ENCODE measurements at places on chromosomes 7 and 10.

GRCh38 chr7:47957156-47957555 is 8.9 kb upstream of the PKD1L1 start:
- DNase-seq: no peak

GRCh38 chr10:92027141-92027540 is 103.6 kb downstream of the BTAF1 start:
- DNase-seq: no peak

DNA sequence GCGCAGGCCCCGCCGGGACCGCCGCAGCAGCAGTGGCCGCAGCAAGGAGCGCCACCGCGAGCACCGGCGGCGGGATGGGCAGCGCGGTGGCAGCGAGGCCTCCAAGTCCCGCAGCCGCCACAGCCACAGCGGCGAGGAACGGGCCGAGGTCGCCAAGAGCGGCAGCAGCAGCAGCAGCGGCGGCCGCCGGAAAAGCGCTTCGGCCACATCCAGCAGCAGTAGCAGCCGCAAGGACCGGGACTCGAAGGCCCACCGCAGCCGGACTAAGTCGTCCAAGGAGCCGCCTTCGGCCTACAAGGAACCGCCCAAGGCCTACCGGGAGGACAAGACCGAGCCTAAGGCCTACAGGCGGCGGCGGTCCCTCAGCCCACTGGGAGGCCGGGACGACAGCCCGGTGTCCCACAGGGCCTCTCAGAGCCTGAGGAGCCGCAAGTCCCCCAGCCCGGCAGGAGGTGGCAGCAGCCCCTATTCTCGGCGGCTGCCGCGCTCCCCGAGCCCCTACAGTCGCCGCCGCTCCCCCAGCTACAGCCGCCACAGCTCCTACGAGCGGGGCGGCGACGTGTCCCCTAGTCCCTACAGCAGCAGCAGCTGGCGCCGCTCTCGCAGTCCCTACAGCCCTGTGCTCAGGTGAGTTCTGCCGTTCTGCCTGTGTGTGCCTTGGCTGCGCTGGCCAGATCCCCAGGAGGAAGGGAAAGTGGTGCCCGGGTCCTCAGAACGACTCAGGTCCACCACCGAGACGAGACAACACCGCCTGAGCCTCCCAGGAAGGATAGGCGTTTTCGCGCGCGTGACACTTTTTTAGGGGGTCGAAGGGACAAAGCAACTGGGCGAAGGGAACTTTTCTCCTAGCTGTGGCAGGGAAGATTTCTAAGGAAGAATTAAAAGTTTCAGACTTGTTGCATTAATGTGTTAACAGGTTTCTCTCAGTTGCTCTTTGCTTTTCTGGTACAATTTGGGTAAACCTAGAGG is 1.5 kb downstream of the CDK13 start:
- DNase-seq: peak; percentile 69

- no peak for DNase-seq
Observed at GRCh38 chr10:62000726-62001125, 99.2 kb downstream of the ARID5B start.

DNA sequence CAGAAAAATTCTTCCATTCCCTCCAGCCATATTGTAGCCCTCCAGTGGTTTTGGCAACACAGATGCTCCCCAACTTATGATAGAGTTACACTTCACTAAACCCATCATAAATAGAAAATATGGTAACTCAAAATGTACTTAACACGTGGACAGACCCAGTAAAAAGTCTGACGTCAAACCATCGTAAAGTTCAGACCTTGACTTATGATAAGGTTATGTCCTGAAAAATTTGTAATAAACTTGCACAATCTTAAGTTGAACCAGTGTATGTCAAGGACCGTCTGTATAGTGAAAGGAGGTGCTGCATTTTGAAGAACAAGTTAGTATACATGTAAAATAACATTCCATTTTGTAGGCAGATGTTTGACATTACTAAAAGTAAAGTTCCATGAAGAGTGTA is 142.8 kb downstream of the NSUN6 start:
- DNase-seq: no peak

DNA sequence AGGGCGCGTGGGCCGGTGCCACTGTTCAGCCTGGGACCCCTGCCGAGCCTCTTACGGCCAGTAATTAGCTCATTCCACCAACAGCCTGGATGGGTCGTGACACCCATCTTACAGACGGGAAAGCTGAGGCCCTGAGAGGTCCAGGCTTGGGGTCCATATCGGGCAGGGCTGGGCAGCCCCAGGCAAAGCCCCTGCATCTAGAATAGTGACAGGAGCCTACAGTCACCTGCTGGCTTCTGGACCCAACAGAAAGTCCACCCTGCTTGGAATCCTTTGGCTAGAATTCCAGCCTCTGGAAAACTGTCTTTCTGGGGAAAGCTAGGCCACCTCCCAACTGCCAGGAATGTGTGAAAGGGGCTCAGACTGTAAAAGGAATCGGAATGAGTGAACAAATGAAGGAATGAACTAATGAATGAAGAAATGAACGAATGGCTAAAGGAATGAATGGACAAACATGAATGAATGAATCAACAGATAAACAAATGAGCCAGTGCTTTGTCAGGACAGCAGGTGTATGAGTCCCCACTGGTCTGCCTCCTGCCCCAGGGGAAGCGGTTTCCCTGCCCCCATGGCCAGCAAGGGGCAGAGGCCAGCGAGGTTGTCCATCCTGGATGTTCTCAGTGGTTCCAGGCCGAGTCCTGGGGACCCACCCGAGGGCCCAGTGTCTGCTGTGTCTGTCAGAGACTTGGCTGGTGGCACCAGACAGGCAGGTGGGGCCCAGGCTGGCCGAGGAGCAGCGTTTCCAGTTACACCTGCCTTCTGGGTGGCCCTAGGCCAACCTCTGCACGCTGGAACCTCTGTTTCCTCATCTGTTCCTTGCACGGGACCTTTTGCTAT is 24.1 kb upstream of the PDGFA start:
- no peak for DNase-seq

DNA sequence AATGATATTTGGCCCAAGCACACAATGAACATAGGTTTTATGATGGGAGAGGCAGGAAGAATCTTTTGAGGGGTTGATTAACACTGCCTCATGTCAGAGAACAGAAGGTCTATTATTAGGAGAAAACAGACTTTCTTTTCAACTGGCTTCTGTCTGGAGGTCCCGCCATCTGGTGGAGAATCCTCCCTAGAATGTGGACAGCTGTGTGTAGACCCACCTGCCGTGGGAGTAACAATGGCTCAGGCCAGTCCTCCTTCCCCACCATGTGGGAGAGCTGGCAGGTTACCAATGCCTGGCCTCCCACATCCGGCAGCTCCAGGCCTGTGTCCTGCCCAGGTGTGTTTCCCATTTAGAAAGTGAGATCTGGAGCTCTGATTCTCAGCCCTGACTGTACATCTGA is 70.4 kb upstream of the AOAH start:
- DNase-seq: no peak

GRCh38 chr7:44646176-44646920 is 39.9 kb downstream of the OGDH start:
- DNase-seq: no peak

GRCh38 chr7:69531050-69531449 is 67.2 kb upstream of the AUTS2 start:
- DNase-seq: no peak

GRCh38 chr7:138853448-138853847 is 55.5 kb upstream of the ATP6V0A4 start:
- DNase-seq: no peak

DNA sequence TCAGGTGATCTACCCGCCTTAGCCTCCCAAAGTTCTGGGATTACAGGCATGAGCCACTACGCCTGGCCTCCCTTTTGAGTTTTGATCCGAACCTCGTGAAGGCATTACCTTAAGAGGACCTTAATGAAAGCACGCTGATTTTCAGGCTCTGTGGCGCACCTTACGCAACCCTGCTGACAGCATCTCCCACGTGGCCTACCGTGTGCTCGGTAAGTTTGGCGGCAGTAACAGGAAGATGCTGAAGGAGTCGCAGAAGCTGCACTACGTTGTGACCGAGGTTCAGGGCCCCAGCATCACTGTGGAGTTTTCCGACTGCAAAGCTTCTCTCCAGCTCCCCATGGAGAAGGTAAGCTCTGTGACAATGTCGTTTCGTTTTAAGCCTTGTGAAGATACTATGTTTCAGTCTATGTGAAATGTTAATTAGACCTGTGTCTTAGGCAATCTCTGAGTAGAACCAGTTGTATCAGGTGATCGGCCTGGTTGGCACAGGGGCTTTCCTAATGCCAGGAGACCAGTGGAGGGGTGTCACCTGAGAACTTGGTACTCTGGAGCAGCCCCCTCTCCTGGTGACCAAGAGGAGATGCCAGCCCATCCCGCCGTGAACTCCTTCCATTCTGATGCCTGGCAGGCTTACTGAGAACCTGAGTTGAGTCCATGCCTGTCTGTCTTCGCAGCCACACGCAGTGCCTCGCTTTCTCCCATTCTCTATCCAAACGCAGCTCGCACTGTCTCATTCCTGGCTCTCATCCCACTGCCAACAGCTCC is 43.5 kb downstream of the TRRAP start:
- no peak for DNase-seq

DNA sequence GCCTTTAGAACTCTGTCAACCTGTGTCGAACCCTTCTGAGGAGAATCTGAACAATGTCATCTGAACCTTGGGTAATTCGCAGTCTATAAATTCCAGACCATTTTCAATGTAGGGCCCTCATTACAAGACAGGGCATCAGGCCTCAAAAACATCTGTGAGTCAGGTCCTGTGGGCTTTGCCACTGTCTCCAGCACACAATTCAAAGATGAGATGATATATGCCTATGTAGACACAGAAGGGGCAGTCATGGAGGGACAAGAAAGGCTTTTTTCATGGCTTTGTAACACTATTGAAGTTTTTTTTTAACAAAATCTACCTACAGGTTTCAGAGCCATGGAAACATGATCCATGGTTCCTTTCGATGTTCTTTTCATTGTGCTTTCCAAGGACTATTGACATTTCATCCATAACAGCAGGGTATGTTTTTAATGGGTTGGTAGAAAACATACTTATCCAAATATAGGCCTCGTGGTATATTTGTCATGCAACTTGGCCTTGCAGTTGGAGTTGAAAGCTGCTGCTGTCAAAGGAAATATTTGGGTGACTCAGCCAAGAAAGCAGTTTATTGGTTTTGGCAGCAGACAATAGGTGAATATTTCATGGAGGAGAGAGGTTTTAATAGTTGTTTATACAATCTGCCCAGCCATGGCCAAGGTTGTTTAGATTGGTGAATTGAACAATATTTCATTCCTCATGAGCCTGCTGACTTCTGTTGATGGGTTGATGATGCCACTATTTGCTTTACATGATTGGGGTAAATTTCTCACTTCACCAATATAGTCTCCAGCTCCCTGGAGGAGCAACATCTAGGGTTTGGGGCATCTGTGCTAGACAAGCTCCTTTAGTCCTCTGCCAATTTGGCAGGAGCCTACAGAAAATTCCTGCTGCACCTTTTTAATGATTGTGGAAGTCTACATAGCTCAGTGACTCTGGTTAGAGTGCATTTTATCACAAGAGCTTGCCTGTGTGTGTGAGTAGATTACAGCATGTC is 158.4 kb upstream of the TMEM72 start:
- DNase-seq: no peak

- no peak for DNase-seq
Observed at GRCh38 chr7:38281266-38281665, 7.8 kb upstream of the TARP start.

GRCh38 chr7:25196132-25196896 is 32.0 kb downstream of the NPVF start:
- no peak for DNase-seq

DNA sequence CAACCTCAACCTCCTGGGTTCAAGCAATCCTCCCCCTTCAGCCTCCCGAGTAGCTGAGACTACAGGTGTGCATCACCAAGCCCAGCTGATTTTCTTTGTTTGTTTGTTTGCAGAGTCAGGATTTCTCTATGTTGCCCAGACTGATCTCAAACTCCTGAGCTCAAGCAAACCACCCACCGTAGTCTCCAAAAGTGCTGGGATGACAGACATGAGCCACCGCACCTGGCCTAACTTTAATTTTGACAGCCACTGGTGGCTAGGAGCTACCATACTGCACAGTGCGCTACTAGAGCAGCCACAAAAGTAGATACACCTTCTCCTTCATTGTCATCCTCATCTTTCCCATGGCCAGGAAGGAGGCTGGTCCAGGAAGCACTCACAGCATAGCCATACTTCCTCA is 31.2 kb upstream of the GATA3 start:
- no peak for DNase-seq

GRCh38 chr7:30751696-30752273 is at the start of gene INMT:
TSS of gene INMT (plus strand) at chr7:30752135. CDS start at chr7:30752151, 16 bp downstream.
- no peak for DNase-seq

DNA sequence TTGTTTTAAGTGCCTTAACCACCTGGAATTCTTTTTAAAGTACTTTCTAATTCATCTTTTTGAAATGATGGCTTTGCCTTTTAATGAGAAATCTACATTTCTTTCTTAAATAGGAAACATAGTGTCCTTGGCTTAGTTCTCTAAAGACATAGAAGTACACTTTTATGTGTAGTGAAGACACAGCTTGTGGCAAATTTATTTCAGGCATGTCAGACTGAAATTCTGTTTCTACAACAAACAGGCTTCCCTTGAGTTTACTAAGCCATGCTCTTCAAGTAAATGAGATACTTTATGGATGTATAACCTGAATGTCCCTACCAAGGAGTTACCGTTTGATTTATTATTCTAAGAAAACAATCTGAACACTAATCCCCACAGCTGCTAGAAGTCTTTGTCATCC is 136.9 kb upstream of the MAGI2 start:
- DNase-seq: no peak

- no peak for DNase-seq
Observed at GRCh38 chr7:111518264-111518663, 44.0 kb downstream of the IMMP2L start.

- DNase-seq: no peak
Observed at GRCh38 chr7:108372618-108373017, 83.6 kb downstream of the NRCAM start.

- no peak for DNase-seq
Observed at GRCh38 chr7:19470031-19470430, 238.8 kb downstream of the POLR1F start.

DNA sequence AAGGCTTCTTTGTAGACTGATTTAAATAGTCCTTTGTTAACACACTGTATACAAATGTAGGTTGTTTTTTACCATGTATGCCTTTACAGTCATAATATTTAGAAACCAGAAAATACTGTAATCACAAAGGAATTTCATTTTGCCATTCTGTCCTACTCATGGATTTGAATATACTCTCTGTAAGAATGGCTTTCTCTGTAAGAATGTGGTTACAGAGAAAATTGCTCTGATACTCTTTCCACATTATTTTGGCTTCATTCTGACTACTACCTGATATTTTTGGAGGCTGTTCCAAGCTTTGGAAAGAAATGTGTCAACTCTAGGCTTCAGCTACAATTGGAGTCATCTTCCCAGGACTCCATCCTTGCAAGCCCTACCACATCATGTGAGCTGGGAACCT is 23.5 kb downstream of the CH25H start:
- no peak for DNase-seq

- DNase-seq: no peak
Observed at GRCh38 chr7:50854831-50855230, 72.1 kb upstream of the GRB10 start.

- no peak for DNase-seq
Observed at GRCh38 chr10:88232983-88233543, 350.1 kb downstream of the RNLS start.

- no peak for DNase-seq
Observed at GRCh38 chr10:79234391-79235315, 112.6 kb upstream of the PPIF start.

All from activated B cell treated with CpG ODN at 0.5 μM for 24 hours (primary cell).